ENCODE measurements at places on chromosomes 2 and 18.

GRCh38 chr2:84830095-84830494 lies 50.8 kb downstream of the TRABD2A start:
- peak; percentile 46 for DNase-seq

GRCh38 chr2:239957681-239958472 lies 67.3 kb downstream of the NDUFA10 start:
- DNase-seq = no peak

GRCh38 chr2:239830121-239831000 lies 194.8 kb downstream of the NDUFA10 start:
- DNase-seq = peak; percentile 29

DNA sequence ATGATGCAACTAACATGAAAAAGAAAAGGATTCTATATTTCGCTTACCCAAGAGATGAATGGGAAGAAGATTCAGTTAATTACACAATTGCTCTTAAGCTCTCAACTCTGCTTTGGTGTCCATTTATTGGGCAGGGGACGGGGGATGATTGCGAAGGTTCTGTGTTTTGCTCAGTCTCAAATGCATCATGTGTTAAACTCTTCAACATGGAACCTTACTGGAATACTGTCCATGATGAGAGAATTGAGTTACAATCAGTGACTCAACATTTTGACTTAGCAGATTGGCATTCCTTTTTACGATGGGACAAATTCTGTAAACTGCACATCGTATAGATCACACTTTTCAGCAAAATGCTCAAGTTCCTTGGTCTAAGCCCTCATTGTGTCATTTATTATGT lies 135.6 kb downstream of the RBMS1 start:
- no peak for DNase-seq

- no peak for DNase-seq
Observed at GRCh38 chr2:85475799-85476490, 57.4 kb downstream of the SH2D6 start.

- DNase-seq = no peak
Observed at GRCh38 chr2:157415591-157416101, 28.2 kb downstream of the CYTIP start.

DNA sequence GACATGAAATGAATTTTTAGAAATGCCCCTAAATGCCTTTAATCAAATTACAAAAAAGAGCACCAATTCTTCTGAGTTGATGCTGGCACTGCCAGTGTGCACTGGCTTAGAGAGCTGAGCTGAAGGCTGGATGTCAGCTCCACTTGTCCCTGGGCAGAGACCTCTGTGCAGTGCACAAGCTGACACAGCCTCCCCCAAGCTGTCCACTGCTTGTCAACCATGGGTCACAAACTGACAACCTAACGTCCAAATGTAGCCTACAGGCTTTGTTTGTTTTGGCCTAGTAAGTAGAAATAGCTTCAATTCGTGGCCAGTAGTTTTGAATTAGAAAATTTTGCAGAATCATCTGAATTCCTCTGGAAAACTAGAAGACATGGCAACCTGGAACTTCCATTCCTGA lies 605.6 kb downstream of the DCC start:
- DNase-seq = no peak

- peak; percentile 84 for DNase-seq
Observed at GRCh38 chr2:950080-950966, at the start of gene SNTG2. Gene SNTG2, plus strand, starts transcription at chr2:950849. Its CDS starts 148 bp downstream, at chr2:950997.

GRCh38 chr18:77042583-77042982 lies 90.0 kb downstream of the MBP start:
- no peak for DNase-seq

GRCh38 chr2:85388878-85389538 lies 21.2 kb downstream of the CAPG start:
- DNase-seq = no peak

DNA sequence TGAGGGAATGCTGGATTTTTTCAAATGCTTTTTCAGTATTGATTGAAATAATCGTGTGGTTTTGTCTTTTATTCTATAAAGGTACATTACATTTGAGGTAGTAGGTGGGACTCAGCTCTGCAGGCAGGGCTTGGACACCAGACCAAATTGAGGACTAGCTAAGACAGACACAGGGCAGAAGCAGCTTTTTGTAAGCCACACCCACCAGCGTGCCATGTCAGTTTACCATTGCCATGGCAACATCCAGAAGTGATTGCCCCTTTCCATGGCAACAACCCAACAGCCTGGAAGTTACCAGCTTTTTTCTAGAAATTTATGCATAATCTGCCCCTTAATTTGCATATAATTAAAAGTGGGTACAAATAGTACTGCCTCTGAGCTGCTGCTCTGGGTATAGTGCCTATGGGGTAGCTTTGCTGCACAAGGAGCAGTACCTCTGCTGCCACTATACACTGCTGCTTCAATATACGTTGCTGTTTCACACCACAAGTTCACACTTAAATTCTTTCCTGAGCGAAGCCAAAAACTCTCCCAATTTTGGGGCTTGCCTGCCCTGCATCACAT lies 23.6 kb upstream of the VWA3B start:
- no peak for DNase-seq

- DNase-seq = no peak
Observed at GRCh38 chr18:31666055-31666454, 18.3 kb downstream of the B4GALT6 start.

GRCh38 chr2:95391641-95392310 lies 10.7 kb upstream of the FAHD2A start:
- DNase-seq = no peak

GRCh38 chr2:31983762-31984467 lies 26.9 kb downstream of the MEMO1 start:
- DNase-seq = no peak

DNA sequence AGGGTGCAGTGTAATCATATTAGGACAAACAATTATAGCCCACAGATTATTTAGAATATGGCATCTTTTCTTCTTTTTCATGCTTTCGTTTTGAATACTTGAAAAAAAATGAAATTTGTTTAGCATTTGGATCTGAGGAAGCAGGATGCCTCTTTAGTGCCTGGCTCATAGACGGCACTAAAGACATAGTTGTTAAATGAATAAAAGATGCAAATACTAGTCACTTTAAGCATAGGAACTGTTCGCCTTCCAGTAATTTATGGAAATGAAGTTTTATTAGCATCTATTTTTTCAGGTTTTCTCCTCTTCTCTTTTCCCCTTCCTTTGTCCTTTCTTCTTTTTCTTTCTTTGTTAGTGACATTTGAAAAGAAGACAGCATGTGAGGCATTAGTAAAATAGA lies 80.4 kb downstream of the CHST9 start:
- no peak for DNase-seq

DNA sequence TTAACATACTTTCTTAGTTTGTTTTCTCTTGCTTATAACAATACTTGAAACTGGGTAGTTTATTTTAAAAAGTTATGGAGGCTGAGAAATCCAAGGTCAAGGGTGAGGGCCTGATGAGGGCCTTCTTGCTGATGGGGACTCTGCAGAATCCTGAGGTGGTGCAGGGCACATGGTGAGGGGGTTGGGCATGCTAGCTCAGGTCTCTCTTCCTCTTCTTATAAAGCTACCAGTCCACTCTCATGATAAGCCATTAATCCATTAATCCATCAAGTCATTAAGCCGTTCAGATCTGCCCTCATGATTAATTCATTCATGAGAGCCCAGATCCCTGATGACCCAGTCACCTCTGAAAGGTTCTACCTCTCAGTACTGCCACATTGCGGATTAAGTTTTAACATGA lies 21.4 kb downstream of the ALMS1 start:
- no peak for DNase-seq

DNA sequence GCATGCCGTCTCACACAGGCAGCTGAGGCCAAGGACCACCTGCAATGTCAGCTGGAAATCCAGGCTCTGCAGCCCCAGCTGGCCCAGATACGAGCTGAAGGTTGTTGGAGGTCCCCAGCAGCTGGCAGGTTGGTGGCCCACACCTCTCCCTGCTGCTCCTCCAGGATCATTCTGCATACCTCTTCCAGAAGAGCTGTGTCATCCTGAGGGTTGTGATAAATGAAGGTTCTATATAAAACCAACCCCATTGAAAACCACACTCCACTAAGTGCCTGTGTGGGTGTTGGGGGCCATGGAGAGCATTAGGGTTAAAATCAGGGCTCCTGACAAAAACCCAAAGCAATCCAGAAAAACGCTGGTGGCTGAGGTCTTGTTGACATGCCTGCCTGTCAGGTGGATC lies 50.4 kb downstream of the C1QL2 start:
- no peak for DNase-seq

- no peak for DNase-seq
Observed at GRCh38 chr2:240507060-240507777, 50.6 kb downstream of the ANKMY1 start.

DNA sequence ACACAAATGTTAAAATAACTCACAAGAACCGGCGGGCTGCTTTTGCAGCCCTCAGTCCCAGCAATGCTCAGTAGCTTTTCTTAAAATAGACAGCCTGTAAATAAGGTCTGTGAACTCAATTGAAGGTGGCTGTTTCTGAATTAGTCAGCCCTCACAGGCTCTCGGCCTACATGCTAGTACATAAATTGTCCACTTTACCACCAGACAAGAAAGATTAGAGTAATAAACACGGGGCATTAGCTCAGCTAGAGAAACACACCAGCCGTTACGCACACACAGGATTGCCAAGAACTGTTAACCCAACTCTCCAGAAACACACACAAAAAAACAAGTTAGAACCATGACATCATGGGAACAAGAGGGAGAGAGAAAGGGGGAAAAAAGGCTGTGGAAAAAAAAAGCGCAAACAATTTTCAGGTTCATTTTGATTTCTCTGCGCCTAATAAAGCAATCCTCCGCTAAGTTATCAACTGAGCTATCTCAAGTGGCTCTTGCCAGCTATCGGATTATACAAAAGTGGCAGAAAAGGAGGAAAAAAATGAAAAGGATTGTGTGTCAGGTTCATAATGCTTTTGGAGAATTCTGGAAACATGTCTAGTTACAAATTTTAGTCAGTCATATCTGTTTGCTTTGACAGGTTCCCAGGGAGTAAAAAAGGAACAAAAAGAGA lies 89.1 kb downstream of the ZEB2 start:
- DNase-seq = no peak

DNA sequence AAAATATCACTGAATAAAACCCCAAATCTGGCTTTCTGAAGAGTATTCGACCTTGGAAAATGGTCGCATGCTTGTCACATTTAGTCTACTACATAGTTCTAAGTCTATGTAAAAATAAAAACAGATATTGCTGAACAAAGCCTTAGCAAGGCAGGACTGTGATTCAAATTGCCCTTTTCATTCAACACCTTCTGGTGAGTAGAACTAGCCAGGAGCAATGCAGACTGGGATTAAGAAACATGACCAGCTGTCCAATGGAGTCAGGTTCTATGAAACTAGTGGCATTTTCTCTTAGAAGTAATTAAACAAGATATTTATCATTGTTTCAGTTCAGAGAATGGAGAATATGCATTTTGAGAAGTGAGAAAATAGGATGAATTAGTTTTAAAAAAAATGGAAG lies 1260.5 kb upstream of the ACVR2A start:
- no peak for DNase-seq

GRCh38 chr2:241870611-241871537 lies 1.3 kb downstream of the RTP5 start:
- DNase-seq = no peak

DNA sequence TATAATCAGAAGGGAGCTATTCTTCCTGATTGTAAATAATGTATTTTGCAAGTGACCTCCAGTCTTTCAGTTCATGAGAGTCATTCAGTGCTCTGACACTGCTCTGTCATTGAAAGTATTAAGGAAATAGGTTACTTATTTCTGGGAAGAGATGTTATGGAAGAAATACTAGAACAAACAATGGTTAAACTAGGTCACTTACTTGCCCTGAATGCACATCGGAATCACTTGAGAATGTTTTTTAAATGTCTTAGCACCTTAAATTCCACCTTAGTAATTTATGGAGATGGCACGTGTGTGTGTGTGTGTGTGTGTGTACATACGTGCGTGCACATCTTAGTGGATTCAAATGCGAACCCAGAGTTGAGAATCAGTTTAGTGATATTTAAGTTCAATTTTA lies 126.6 kb upstream of the KCNH7 start:
- no peak for DNase-seq

GRCh38 chr2:194549387-194549786 lies 1107.6 kb upstream of the SLC39A10 start:
- DNase-seq = no peak

DNA sequence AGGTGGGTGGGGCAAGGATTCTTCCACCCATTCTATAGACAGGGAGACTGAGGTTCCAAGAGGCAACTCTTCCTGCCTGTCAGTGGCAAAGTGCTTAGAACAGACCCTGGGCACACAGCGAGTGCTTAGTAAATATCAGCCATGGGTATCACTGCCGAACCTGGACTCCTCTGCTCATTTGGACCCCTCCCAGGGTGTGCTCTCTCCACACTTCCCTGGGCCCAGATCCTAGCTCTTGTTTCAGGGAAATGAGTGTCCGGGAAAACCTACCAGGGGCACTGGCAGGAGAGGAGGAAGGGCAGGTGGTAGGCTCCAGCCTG lies 136.3 kb downstream of the CYP26B1 start:
- DNase-seq = no peak

- DNase-seq = no peak
Observed at GRCh38 chr18:49691177-49691608, 122.1 kb downstream of the ACAA2 start.

GRCh38 chr2:44959855-44960254 lies 18.4 kb downstream of the SIX3 start:
- no peak for DNase-seq

DNA sequence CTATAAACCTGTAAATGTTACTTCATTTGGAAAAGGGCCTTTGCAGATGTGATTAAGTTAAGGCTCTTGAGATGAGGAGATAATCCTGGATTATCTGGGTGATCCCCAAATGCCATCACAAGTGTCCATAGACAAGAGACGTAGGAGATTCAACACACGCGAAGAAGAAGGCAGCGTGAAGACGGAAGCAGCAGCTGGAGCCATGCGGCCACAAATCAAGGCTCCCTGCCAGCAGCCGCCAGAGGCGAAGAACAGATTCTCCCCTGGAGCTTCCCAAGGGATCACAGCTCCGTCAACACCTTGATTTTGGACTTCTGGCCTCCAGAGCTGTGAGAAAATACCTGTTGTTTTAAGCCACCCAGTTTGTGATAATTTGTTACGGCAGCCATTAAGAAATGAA lies 11.0 kb upstream of the VAPA start:
- no peak for DNase-seq

DNA sequence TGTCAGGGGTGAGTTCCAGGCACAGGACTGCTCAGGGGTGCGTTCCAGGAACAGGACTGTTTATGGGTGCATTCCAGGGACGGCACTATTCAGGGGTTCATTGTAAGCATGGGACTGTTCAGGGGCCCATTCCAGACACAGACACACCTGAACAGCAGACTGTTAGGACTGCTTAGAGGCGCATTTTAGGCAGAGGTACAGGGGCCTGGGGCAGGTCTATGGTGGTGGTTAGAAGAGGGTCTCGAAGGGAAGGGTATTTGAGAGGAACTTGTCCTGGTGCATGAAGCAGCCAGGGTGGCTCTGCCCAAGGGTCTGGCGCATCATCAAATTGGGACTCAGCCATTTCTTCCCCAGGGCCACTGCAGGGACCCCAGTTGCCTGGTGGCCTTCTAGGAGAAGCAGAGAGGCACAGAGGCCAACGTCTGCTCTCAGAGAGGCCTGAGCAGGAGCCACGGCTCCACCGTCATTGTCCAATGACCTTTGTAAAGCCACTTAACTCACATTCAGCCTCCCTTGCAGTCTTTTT lies 14.8 kb upstream of the MLPH start:
- DNase-seq = no peak
